Activated CD4-positive, alpha-beta T cell treated with anti-CD3 and anti-CD28 coated beads, Interleukin-2, amount 50 U/mL, for 4 hours (primary cell): ENCODE measurements at places on chromosomes 2 and 18.
A peak's percentile ranks its signal among the peaks of the same experiment; 100 is the strongest.

GRCh38 chr18:58527285-58527951 lies 101.5 kb downstream of the ALPK2 start:
- DNase-seq, result no peak

GRCh38 chr2:35933031-35933430 lies 422.5 kb upstream of the CRIM1 start:
- no peak for DNase-seq

- DNase-seq, result no peak
Observed at GRCh38 chr2:141496810-141497209, 634.0 kb downstream of the LRP1B start.

- DNase-seq, result no peak
Observed at GRCh38 chr18:6056171-6056910, 161.0 kb upstream of the TMEM200C start.

- no peak for DNase-seq
Observed at GRCh38 chr2:114068438-114068837, 178.5 kb downstream of the ACTR3 start.

- DNase-seq, result peak; percentile 78
Observed at GRCh38 chr2:190563109-190563508, 28.6 kb upstream of the NEMP2 start.
